ENCODE measurements at places on chromosomes 7 and 10.

- no peak for DNase-seq
Measured at GRCh38 chr7:155753446-155753965, 58.8 kb downstream of the SHH start.

GRCh38 chr7:139631520-139632031 is 108.1 kb downstream of the CLEC2L start:
- DNase-seq: no peak

GRCh38 chr10:126391192-126391885 is 3.1 kb upstream of the ADAM12 start:
- DNase-seq: no peak

DNA sequence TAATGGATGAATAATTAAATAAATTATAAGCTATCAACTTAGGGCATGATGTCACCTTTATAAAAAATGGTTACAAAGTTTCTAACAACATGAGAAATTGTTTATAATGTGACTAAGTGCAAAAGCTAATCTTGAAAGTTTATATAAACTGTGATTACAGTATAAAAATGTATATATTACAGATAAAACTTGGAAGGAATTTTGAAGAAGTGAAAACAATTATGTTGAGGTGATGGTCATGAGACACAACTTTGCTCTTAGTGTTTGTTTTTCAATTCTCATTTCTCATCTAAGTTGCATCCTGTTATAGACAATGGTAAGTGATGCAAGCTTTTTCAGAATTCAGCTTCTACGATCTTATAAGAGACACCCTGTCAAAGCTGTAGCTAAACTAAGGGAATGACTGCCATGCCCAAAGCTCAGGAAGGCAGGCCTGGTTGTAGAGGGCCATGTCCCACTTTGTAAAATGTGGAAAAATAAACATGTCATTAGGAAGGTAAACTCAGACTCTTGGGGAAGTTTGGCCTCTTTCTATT is 23.9 kb downstream of the MACC1 start:
- no peak for DNase-seq

DNA sequence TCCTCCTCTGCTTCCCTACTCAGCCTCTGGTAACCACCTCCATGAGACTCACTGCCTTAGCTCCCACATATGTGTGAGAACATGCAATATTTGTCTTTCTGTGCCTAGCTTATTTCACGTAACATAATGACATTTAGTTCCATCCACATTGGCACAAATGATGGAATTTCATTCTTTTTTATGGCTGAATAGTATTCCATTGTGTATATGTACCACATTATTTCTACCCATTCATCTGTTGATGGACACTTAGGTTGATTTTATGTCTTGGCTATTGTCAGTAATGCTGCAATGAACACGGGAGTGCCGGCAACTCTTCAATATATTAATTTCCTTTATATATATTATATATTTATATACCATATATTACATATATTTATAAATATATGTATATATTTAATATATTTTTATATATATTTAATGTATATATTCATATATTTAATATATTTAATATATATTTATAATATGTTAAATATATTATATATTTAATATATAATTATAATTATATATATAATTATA is 1046.9 kb downstream of the DNAJB9 start:
- DNase-seq: no peak

DNA sequence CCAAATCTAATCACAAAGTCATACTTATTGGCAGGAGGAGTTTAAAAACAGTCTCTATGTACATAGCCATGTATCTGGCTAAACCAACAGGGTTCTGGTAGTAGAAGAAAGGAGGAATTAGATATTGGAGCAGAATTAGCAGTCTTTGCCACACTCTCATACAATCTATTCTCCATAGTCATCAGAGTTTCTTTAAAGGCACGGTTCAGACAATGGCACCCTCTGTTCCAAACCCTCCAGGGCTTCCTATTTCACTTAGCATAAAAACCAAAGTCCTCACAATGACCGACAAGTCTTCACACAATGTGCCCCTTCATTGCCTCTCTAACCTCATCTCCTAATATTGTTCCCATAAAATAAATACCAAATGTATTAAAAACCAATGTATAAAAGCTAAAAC is 12.7 kb downstream of the ZNF438 start:
- DNase-seq: no peak

DNA sequence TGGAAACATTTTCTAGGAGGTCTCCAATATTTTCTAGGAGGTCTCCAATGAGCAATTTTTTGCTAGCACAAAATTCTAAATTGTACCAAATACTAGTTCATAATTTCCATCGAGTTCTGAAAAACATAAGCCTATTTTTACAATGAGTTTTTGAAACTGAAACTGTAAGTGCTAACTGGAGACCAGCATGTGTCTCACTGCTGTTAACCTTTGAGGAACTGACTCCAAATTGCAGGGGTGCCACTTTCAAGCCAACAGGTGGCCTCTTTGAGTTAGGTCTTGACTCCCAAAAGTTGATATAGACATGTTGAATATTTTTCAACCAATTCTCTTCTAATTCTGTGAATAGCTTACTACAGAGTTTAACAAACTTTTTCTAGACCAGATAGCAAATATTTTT is 58.8 kb downstream of the CAV1 start:
- no peak for DNase-seq

DNA sequence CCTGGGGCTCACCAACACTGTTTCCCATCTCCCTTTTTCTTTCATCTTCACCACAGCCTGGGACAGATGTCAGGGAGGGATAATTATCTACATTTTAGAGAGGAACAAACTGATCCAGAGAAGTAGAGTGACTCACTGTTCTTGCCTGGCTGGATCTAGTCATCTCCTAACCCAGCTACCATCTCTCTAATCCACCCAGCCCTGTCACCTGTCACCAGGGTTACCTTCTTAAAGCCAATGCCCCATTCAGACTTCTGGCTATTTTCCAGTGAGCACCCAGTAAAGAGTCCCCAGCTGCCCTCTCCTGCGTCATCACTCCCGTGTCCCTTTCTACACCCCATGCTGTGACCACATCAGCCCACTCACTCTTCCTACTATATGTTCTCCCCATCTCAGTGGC is 68.4 kb upstream of the DUSP5 start:
- no peak for DNase-seq
